ENCODE measurements at places on chromosomes 5 and 9. TPM values are rescaled to one million over a fixed set of nuclear protein-coding genes. Genes with fewer than 3 reads are reported as not detected.

Gene ATOSB
- total RNA-seq = 33.1 TPM

DNA sequence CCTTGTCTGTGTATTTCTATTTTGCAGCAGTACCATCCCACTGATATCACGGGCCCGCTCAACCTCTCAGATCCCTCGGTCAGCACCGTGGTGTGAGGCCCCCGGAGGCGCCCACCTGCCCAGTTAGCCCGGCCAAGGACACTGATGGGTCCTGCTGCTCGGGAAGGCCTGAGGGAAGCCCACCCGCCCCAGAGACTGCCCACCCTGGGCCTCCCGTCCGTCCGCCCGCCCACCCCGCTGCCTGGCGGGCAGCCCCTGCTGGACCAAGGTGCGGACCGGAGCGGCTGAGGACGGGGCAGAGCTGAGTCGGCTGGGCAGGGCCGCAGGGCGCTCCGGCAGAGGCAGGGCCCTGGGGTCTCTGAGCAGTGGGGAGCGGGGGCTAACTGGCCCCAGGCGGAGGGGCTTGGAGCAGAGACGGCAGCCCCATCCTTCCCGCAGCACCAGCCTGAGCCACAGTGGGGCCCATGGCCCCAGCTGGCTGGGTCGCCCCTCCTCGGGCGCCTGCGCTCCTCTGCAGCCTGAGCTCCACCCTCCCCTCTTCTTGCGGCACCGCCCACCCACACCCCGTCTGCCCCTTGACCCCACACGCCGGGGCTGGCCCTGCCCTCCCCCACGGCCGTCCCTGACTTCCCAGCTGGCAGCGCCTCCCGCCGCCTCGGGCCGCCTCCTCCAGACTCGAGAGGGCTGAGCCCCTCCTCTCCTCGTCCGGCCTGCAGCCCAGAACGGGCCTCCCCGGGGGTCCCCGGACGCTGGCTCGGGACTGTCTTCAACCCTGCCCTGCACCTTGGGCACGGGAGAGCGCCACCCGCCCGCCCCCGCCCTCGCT is 1.9 kb downstream of the LRRC26 start:
- no peak for DNase-seq

GRCh38 chr5:88831816-88832215 is 51.2 kb downstream of the MEF2C start:
- DNase-seq = no peak

GRCh38 chr5:120055858-120056257 is 408.2 kb upstream of the PRR16 start:
- no peak for DNase-seq

GRCh38 chr5:150065886-150066285 is 20.5 kb downstream of the CSF1R start:
- no peak for DNase-seq

DNA sequence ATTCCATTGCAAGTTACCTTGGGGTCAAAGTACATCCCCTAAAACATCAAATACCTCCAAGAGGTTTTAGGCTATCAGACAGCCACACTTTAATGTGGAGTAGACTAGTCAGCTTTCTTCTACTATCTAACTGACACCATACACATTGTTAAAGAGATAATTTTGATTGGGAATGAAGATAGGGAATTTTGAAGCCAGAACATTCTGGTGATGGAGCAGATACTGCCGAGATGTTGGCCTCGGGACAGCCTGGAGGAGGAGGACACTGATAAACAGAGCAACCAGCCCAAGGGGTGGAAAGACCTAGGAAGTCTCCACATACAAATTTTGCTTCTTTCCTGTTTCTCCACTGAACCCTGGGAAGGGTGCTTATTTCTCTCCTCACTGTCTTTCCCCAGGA is 14.9 kb downstream of the TJP2 start:
- no peak for DNase-seq

GRCh38 chr9:90142580-90142979 is 500.0 kb downstream of the DIRAS2 start:
- DNase-seq = no peak

Gene SLC2A6
- total RNA-seq = 6.3 TPM

Gene LCN15
- total RNA-seq = 0.23 TPM

Gene SELENOP
- total RNA-seq = 672 TPM

GRCh38 chr9:134922066-134922931 is 4.6 kb upstream of the FCN1 start:
- peak; percentile 83 for DNase-seq

DNA sequence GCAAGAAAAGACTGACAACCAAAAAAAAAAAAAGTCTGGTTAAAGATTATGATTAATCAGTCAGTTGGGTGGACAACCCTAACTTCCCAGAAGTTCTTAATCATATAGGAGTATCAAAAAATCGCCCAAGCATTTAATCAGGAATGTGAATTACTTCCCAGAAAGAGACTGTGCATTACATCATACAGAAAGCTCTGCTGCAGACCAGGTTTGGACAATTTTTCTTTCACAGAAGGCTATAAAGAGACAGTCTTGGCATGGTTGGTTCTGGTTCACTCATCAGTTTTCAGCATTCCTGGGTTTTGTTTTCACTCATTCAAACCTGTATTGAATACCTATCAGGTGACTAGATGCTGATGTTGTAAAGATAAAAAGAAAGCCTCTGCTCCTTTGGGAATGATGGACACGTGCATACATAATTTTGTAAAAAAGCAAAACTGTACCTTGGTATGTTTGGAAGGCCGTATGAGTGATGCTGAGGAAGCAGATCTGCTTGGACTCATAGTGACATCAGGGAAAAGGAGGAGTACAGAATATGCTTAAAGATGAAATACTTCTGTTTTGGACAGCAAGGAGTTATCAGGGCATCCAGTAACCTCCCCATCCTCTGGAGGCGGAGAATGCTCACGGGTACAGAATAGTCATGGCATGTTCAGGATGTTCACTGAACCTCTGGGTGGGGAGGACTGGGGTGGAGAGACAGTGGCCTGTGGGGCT is 178.4 kb downstream of the GNA14 start:
- DNase-seq = no peak

DNA sequence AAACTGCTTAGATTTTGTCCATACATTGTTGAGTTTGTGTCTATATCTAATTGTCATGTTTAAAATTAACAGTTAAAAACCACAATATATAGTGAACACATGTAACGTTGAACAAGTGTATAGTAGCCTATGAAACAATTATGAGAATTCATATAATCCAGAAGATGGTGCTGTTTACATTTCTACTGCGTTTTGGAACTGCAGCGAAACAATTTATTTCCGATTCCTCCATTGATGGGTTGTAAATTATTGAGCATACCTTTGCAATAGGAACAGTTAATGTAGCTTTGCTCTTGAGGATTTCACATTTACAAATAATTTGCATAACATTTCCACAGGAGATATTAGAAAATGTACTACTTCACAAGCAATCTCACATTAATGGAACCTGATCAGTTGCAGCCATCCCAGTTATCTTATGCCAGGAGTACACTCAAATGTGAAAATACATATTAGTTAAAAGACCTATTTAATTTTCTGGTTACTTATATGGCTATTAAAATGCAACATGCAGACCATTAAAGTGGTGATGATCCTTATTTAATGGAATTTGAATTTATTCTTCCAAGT is 411.8 kb downstream of the CDH10 start:
- no peak for DNase-seq

Gene IL3
- not detected for total RNA-seq

- no peak for DNase-seq
Measured at GRCh38 chr5:157248821-157249470, 17.0 kb upstream of the CYFIP2 start.

Measured in upper lobe of left lung (tissue), 6 donors.